Suppressor macrophage (primary cell): ENCODE measurements at places on chromosomes 5 and 9.

DNA sequence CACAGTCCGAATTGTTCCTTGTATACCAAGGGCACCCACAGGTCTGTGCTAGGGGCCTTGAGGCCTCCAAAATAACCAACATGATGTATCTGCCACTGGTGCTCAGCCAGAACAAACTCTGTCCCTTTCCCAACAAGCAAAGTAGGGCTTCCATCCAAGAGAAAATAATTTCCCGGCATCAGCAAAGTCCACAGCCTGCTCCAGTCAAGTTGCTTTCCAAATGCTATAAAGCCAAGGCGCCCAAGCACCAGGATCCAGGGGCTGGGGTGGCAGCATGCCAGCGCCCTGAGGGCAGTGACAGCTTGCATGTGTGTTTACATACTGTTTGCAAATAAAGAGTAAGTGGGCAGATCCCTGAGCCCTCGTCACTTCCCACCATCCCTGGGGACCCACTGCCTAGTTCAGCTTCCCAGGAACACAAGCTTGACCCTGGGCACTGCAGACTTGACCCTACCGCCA, 155.9 kb downstream of the ERCC6L2 start:
- no peak for DNase-seq

DNA sequence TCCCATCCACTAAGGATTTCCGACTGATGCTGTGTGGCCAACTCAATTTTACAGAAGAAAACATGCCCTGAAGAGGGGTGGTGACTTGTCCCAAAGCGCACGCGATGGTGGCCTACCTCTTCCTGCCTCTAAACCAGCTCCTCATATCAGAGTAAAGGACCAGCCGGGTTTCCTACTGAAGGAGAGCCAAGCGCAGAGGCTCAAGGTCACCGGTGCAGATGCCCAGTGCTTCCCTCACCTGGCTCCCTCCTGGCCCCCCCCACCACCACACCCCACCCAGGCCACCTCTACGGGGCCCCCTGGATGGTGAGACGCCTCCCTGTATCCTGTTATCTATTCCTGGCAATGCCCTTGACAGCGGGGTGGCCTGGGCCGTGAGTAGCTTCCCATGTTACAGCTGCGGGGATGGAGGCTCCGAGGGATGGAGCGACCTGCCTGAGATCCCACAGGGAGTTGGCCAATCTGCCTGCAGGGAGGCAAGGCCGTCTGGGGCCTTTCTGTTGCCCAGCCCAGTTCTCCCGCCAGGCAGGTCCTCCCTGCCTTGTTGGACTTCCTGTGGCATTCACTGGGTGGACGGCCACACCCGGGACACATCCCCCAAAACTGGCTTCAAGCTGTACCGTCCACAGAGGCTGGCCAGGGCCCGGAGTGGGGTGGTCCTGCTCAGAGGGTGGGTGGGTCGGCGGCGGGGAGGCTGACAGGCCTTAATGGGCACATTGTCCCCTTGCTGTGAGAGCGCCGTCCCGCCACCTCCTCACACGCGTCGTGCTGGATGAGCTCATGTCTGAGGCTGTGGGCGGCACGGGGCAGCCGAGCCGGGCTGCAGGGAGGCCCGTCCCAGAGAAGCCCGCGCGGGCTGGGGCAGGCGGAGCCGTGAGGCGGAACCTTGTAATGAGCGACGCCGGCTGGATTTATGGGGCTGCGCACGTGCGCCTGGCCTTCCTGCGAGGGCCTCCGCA, 72.5 kb downstream of the MACROH2A1 start:
- DNase-seq, result no peak

DNA sequence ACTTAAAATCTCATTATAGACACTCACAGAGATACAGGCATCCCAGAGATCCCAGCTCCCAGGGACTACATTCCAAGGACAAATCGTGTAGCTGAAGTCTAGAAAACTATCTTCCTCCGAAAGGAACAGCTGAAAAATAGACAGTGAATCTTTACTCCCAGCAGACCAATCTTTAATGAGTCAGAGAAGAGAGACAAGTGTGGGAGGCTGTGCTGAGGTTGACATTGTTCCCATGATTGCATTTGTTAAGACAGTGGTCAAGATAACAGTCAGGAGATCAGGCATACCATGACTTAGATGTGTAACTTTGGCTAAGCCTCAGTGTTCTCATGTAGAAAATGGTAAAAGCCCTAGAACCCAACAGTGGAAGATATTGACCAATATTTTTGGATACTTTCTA, 120.7 kb downstream of the PAPPA start:
- no peak for DNase-seq

DNA sequence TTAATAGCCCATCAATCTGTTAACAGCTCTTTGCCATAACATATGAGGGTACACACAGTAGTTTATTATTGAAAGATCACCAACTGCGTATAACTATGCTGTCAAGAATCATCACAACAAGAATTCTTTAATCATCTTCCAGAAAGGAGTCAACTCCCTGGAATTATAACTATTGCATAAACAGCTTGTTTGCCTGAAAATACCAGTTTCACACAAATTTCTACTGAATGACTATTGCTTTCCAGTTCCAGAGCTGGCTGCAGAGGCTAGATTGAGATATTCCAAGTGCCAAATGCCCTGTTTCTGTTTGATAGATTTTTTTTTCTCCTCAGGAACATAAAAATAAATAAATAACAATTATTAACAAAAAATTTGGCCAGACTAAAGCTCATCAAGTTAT, 444.7 kb downstream of the TLE1 start:
- DNase-seq, result no peak
